Stimulated activated CD8-positive, alpha-beta memory T cell treated with anti-CD3 and anti-CD28 coated beads, Interleukin-15, amount 100 ng/mL, for 48 hours (primary cell): ENCODE measurements at places on chromosomes 12 and 14.
A peak's percentile ranks its signal among the peaks of the same experiment; 100 is the strongest.

GRCh38 chr12:19014240-19014639 lies 115.3 kb upstream of the PLEKHA5 start:
- no peak for DNase-seq

DNA sequence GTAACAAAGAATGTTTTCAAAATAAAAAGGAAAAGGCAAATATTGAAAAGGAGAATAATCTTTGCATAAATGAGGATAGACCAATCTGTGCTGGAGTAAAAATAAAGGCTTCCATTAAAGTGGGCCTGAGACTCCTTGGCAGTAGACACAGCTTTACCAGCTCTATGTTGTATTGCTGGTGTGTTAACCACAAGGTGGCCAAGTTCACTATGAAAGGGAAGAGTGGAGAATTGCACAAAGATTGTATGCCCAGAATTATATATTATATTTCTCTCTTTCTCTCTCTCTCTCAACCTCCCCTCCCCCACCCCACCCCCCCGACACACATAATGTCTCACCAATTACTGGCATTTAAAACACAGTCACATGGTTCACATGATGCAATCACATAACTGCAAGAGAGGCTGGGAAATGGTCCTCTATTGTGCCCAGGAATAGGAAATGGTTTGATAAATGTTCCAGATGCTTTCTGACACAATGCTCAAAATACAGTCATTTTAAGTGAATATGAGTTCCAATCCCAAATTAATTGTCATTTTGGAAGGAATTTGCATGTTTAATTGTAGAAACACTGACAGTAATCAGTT lies 222.6 kb upstream of the SYT1 start:
- DNase-seq, result no peak

GRCh38 chr12:25598956-25599355 lies 45.9 kb upstream of the LMNTD1 start:
- no peak for DNase-seq

GRCh38 chr14:64303471-64303917 lies 9.3 kb upstream of the ESR2 start:
- no peak for DNase-seq

GRCh38 chr14:101335061-101335661 lies 226.1 kb upstream of the DIO3 start:
- no peak for DNase-seq

GRCh38 chr12:38392554-38393144 lies 76.1 kb downstream of the ALG10B start:
- no peak for DNase-seq

- peak; percentile 30 for DNase-seq
Observed at GRCh38 chr14:67571275-67571990, 28.6 kb downstream of the PIGH start.

DNA sequence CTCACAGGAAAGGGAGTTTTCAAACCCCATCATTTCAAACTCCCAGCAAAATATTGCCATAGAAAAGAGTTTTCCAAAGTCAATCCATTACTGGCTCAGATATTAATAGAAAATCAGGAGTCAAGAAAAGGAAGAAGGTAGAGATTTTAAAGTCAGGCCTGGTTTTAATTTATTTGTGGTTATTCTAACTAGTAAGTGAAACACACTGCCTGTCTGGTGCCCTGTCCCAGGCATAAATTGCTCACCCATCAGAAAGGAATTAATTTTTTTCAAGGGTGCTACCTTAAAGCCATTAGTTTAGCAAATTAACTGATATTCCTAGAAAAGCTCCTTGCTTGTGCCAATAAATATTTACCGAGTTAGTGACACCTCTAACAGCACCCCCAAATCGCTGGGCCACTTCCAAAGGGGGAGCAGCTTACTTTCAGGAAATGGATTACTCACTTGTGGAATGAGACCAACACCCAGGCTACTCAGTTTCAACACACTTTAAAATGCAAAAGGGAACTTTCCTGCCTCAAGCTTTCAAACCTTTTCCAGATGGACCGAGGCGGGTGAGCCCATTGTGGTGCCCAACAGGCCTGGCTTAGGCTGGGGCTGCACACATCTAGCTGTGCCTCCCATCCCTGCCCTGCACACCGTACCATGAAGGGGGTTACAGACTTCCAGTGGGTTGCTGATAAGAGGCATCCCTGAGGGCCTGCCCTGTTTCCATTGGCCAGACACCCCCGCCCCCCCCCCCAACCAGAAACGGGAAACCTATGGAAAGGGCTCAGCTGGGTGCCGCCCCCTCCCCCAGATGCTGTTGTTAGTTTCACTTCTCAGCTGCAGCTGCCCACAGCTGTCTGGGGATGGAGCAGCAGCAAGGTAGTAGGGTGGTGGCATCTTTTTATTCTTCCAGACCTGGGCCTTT lies 117.2 kb downstream of the SAMD4A start:
- DNase-seq, result no peak

DNA sequence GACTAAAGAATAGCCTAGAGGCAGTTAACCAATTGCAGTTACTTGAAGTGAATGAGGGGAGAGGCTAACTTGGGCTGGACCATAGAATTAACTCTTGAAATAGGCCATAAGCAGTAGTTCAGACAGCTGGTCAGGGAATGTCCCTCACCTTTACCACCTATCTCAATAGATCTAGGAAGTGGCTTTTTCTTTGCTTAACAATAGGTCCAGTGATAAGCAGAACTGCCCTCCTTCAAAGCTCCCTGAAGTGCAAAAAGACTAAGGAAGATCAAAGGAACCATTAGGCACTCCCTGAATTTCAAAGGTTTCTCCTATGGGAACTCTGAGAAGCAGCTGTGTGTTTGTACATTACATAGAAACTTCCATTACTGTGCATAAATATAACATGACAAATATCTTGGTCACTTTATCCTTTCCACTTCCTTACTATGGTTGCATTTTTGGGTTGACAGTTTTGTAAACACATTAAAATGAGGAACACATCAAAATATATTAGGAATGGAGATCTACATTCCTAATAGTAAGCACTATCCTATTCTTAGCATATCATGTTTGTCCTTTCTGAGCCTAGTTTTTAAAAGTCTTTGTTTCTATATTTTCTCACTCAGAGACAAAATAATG lies 7.2 kb upstream of the NAA30 start:
- no peak for DNase-seq

- no peak for DNase-seq
Observed at GRCh38 chr12:42981379-42981778, 391.8 kb upstream of the PRICKLE1 start.

GRCh38 chr12:105876396-105876927 lies 262.3 kb downstream of the NUAK1 start:
- DNase-seq, result no peak

DNA sequence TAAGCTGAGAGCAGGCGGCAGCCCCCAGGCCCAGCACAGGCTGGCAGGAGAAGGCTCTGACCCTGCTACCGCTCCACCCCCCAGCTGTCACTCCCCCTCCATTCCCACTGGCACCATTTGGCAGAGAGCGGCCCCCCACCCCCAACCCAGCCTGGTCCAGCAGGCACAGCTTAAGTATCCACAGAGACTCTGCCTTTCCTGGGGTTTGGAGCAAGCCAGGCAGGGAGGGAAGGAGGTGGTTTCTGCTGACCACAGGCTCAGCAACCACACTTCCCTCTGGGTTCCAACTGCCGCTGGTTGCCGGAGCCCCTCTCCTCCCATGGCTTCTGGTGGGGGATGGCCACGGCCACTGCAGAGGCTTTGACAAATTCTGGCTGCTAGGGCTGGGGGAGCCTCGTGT lies 30.5 kb upstream of the CCND2 start:
- DNase-seq, result no peak

DNA sequence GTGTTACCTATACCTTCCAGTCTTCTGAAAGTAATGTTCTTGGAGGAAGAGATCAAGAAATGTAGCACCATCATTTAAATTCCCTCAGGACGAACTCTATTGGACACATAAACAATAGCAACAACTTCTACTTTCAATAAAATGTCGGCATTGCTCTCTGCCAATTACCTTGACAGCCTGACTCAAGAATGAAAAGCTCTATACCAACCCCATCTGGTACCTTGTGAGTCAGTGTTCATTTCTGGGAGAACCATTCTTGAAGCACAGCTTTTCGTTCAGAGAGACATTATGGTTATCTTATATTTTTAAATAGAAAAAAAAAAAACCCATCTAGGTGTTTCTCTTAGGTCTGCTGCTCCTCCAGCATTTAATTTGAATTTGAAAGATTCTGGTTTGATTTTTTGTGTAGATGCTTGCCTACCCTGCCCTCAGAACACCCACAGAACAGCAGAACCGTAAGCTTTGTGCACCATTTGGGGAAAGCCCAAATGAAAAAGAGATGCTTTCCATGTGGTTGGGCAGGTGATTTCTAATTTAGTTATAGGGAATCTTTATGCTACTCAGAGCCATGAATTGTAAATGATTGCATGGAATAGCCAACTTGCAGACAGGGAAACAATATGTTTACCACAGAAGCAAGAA lies 156.0 kb downstream of the SAMD4A start:
- DNase-seq, result no peak

DNA sequence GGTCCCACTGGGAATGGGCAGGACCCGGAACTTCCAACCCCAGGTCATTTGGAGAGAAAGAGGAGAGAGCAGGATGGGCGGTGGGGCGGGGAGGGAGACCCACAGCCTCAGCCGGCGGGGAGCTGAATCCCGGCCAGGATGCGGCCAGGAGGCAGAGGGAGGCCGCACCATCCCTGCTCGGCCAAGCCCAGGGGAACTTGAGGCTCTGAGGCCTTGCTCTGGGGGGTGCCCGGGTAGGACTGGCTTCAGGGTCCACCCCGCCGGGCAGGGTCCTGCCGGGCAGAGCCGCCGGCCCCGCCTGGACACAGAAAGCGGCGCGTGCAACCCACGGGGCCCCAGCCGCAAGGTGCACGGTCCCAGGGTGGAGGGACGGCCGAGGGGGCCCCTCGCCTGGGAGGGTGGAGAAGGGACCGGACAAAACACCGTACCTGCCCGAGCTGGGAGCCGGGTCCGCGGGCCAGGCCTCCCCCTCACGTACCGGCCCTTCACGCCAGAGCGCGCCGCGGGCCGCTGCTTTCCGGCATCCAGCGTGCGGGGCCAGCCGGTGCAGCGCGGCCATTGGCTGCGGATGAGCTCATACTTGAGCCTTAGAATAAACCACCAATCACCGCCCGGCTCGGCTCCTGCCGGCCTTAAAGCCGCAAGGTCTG lies at the start of gene RPS6KL1:
Gene RPS6KL1, minus strand, starts transcription at position 509 of the 650 bp plus-strand sequence. CDS start 1,719 bp downstream, outside the sequence.
- peak; percentile 56 for DNase-seq

DNA sequence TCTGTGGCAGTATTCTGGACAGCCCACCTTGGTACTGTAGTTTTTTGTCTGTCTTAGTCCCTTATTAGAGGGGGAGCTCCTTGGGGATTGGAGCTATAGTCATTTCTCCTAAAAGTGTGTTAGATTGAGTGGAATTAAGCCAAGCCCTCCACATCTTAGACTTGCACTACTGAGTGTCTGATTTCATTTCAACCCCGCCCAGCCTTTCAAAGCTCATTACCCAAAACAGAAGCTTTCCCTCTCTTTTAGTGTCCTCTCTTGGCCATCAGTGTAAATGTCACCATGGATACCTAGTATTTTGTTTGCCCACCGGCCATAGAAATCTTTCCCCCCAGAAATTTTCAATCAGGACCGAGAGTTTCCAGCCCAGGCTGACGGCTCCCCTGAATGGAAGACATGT lies 74.5 kb downstream of the LRRC74A start:
- DNase-seq, result no peak

DNA sequence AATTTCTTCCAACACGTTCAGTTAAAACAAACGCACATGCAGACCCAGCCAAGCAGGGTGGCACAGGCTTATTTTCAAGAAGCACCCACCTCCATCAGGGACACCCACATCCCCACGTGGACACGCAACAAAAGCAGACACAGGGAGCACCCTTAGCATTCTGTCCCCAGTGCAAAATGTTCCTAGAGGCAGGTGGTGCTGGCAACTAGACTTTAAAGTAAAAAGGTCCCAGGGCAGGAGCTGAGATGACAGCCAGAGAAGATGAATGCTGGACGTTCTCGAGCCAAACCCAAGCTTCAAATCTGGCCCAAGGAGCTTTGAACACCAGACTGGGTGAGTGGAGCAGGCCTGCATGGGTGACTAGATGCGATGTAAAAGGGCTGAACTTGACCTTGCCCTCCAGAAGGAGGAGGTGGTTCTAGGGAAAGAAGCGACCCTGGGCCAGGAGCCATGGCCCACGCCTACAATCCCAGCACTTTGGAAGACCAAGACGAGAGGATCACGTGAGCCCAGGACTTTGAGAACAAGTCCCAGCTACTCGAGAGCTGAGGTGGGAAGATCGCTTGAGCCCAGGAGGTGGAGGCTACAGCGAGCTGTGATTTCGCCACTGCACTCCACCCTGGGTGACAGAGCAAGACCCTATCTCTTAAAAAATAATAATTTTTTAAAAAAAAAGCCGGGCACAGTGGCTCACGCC lies 47.3 kb downstream of the KDM2B start:
- DNase-seq, result no peak

DNA sequence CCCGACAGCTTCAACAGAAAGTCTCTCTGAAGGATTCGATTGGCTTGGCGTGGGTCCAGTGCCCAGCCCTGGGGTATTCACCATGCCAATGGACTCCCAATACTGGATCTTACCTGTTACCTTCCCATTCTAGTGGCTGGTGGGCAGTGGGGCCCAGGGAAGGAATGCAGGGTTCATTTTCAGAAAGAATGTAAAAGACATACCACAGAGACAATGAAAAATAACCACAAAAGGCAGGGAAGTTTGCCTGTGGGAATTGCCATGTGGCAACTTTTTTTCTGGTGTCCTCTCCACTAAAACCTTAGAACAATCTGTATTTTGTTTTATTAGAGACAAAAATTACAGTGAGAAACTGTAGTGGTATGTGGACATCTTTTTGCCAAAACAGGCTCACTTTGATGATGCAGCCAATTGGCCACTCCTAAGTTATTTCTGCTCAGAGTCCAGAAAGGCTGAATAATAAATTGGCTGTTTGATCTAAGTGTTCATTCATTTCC lies 55.2 kb downstream of the PTGER2 start:
- DNase-seq, result no peak

GRCh38 chr14:22594156-22594716 lies 3.9 kb upstream of the ABHD4 start:
- no peak for DNase-seq

DNA sequence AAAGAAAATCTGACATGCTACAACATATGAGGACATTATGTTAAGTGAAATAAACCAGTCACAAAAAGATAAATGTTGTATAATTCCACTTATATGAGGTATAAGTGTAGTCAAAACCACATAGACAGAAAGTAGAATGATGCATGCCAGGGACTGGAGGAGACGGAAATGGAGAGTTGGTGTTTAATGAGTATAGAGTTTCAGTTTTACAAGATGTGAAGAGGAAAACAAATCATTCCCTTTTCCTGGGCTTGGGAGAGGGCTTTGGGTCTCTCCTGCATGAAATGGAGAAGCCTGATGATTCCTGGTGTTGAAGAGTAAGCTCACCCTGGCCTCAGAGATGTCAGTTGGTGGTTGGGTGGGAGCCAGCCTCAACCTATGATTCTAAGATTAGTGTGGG lies 158.4 kb upstream of the PLXNC1 start:
- no peak for DNase-seq

GRCh38 chr12:129179941-129180553 lies 326.8 kb downstream of the GLT1D1 start:
- no peak for DNase-seq
